ENCODE measurements at places on chromosomes 5 and 9.

- no peak for DNase-seq
These were observed 54.8 kb upstream of the GPBP1 start for GRCh38 chr5:57119031-57119430.

GRCh38 chr5:172697123-172698121, 56.4 kb downstream of the NEURL1B start:
- DNase-seq, result peak; percentile 88

- DNase-seq, result no peak
These were observed 118.6 kb downstream of the KIAA0825 start for GRCh38 chr5:94499806-94500205.

DNA sequence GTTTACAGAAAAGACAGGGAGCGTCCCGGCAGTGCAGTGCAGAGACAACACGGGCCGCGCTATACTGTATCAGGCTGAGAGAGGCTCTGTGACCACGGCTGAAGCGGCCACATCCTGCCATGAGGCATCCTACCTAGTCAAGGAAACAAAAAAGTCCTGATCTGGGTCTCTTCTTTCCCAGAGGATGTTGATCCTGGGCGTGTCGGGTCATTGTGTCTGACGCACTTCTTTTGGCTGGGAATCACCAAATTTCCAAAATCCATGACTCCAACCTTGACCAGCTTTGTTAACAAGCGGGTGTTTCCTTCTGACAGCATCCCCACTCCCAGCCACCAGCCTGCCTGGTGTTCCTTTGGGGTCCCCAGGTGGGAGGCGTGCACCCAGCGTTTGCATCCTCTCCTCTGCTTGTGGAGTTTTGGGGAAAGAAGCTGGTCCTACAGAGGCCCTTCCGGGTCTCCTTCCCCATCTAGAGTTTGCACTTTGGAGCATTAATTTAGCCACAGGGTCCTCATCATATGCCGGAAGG, 91.4 kb upstream of the RAI14 start:
- no peak for DNase-seq
